ENCODE measurements at places on chromosomes 6 and 20.

DNA sequence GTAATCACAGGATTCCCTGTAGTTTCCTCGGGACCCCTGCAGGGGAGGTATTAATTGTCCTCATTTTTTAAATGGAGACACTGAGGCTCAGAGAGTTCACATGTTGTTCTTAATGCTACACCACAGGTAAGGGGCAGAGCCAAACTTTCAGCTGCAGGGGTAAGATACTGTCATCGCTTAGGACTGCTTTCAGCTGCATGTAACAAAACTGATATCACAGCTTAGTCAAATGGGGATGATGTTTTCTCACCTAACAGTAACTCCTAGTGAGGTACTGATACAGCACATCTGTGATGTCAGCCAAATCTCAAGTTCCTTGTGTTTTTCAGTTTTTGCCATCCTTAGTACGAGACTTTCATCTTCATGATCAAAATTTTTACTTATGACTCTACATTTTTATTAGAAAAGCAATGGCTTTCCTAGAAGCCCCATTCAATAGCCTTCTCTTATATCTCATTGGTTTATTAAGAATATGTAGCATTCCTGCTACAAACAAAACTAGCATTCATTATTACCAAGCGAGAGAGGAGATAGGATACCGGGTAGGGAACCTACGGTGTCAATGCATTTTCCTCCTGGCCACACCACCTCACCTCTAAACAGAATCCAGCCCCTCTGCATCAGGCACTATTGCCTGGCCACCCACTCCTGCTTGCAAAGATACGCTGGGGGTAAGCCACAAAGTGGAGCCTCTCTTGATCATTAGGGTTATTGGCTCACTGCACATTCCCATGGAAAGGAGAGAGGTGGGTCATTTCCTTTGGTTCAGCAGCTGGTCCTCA lies 557.5 kb downstream of the CD83 start:
- DNase-seq = no peak

GRCh38 chr6:84872996-84873723 lies 108.8 kb upstream of the TBX18 start:
- no peak for DNase-seq

DNA sequence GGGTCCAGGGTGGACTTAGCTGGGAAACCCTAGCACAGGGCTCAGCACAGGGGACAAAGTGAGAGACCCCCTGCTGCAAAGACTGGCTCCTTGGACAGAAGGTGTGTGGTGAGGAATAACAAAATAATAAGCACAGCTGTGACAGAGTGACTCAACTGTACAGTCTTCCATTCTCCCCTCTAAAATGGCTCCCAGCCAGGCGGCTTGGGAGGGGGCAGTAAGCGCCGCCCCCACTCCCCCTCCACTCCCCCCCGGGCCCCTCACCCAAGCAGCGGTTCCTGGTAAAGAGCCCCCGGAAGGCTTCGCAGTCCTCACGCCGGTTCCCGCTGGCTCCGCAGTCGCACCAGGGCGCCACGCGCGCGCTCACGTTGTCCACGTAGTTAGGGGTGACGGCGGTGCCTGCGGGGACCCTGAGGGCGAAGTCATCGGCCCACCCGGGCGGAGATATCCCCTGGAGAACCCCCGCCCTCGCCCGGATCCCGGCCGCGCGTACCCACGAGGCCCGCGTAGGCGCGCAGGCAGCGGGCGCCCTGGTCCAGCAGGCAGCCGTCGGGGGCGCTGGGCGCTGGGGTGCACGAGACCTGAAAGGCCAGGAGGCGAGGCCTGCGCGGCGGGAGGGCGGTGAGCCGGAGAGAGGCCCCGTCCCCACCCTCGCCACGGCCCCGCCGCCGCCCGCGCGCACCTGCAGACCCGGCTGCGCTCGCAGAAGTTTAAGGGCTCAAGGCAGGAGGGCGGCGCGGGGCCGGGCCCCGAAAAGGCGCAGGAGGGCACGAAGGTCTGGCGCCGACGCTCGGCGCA lies 2.7 kb downstream of the GFRA4 start:
- DNase-seq = no peak

GRCh38 chr6:105900125-105900937 lies 185.8 kb upstream of the PRDM1 start:
- no peak for DNase-seq

All from hypothalamus (tissue), 51 donors.